ENCODE measurements at places on chromosomes 4 and X. TPM values are rescaled to one million over a fixed set of nuclear protein-coding genes. Genes with fewer than 3 reads are reported as not detected.

The PAGE2B gene
- not detected for total RNA-seq

The OTC gene
- total RNA-seq = not detected

The HDX gene
- 13.1 TPM for total RNA-seq

The TMEM35A gene
- 30.5 TPM for total RNA-seq

The PHEX gene
- total RNA-seq = 1.3 TPM

The RTL3 gene
- not detected for total RNA-seq

The DCAF8L2 gene
- not detected for total RNA-seq

The S100G gene
- not detected for total RNA-seq

The MAGED4 gene
- 22.2 TPM for total RNA-seq

DNA sequence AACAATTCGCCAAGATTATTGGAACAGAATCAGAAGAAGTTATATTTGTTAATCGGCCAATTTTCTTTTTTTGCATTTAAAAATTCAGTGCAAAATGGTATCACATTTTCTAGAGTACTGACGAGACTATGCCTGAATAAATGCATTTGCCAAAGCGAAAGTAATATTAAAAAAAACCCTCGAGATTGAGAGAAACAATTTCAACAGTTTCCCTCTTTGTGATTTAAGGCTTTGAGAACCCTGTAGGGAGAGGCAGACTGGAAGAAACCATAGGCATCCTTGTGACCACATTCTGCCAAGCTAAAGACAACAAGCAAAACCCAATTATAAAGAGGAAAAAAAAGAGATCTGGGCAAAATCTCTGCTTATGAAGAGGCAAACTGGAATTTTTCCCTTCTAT, 218.1 kb upstream of the GK2 start:
- no peak for DNase-seq

GRCh38 chr4:57081651-57082621, 28.2 kb downstream of the IGFBP7 start:
- no peak for DNase-seq

- DNase-seq = no peak
Observed at GRCh38 chr4:30207389-30207788, 512.8 kb upstream of the PCDH7 start.

- no peak for DNase-seq
Observed at GRCh38 chr4:33911959-33912358, 2332.4 kb downstream of the ARAP2 start.

DNA sequence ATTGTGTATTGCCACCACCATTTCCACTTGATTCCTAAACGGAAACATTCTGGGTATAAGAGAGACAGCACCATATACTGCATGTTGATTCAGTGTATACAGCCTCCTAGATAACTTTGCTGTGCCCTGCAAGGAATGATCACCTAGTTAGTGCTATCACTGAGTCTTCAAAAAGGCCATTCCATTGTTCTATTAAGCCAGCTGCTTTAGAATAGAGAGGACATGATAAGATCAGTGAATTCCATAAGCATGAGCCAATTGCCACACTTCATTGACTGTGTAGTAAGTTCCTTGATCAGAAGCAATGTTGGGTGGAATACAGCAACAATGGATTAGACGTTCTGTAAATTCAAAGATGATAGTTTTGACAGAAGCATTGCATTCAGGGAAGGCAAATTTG, 1047.3 kb downstream of the PCDH18 start:
- no peak for DNase-seq

- DNase-seq = no peak
Observed at GRCh38 chrX:19874391-19875049, 12.9 kb downstream of the SH3KBP1 start.

- no peak for DNase-seq
Observed at GRCh38 chrX:69127466-69127865, 37.8 kb downstream of the PJA1 start.

DNA sequence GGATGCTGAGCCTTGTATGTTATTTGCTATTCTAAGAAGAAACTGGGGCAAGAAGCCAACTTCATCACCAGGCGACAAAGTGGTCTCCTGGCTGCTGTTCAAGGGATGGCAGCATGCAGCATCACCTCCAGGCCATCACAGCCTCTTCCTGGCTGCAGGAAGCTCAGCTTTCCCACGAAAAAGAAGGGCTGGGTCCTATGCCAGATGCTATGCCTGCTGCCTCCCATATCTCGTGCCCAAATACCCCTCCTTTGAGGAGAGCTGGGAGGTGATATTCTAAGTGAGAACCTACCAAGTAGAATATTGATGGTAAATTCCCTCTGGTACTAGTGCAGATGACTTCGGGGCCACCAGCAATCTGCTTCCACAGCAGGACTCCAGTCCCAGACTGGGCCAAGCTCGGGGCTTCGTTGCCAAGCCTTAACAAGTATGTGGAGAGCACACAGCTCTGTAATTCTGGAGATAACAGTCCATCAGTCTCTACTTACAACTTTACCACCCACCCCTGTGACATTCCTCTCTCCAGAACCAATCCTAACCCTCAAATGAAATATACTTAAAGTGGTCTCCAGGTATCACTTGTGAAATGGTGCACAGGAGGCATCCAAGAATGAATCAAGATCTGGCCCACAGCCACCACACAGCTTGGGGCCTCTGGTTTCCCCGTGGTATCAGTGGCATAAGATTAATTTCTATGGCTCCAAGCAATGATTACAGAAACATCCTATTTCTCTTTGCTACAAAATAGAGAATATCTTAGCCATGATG, 149.3 kb downstream of the PALLD start:
- DNase-seq = no peak

DNA sequence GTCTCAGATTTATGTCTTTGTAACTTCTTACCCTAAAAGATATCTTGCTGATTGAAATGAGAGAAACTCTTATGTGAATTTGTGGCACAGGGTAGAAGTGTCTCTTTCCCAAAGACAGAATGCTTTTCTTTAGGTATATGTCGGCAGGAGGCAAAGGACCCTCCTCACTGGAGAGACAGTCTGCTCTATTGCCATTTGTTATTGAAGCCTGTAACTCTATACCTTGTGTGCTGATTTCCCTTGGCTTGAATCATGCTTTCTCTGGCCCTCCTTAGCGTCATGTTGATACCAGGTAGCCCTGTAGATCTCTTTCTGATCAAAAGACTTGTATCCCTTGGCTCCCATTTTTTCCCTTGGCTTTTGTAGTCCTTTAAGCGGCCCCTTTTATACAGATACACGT, 284.3 kb downstream of the CXXC4 start:
- no peak for DNase-seq

DNA sequence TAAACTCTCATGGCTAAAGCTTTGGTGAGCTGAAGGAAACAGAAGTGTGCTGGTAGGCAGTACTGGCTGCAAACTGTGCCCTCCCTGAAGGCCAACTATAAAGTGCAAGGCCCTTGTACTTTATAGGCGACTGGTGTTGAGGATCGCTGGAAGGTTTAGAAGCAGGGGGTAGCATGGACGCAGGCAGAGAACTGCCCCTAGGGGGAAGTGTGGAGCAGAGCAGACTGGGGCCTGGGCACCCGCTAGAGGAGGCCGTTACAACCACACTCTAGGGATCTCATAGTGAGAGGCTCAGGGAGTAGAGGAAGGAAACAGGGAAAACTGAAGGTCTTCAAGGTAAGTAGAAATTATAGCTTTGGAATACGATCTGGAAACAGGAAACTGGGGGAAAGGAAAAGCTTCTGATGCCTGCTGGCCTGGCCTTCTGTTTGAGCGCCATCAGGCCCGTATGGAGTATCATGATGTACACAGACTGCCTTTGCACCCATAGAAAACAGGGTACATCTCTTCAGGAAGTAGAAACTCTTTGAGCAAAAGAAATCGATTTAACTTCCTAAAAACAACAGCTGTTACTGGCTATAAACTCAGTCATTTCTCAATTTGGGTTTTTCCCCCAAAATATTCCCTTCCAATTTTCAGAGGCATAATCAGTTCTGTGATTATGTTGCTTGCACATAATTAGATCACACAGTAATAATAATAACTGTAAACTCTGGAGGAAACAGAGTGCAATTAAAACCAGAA, 23.9 kb upstream of the TMSB4X start:
- no peak for DNase-seq

DNA sequence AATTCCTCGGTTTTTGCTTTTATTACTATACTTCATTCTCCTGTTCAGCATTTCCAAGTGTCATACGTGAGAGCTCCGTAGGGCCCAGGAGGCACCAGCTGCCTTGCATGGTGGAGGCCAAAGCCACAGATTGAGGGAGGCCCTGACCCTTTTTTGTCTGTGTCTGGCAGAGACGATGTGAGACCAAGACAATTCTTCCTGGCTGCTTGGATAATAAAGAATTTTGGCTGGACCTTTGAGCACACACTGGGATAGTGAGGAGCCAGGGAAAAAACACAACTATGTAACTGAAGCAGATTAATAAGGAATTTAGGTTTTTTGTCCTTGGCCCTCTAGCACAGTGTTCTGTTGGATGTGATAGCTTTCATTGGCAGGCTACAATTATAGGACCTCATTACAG, 161.0 kb downstream of the CPXCR1 start:
- no peak for DNase-seq

DNA sequence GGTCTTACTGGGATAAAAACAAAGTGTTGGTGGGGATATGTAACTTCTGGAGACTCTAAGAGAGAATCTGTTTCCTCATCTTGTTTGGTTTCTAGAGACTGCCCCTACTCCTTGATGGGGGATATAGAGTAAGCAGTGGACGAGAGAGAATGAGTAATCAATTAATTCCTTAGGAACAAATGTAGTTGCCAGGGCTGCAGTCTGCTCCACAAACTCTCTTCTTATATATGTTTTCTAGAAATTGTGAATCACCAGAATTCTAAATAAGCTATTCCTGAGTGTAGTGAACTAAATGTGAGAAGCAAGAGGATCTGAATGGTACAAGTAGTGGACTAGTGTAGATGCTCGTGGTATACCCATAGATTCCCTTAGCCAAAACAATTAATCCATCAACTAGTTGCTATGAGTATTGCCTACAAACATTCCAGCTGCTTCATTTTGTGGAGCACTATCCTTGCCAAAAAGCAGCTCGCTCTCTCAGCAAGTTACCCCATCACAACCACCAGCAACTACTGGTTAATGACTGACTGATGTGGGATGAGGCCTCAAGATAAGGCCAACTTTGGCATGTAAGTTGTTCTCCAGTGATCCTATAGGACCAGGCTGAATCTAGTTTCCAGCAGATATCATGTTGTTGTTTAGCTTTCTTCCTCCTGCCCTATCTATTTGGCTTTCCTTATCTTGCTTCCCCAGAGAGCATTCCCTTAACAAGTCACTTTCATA, 273.0 kb downstream of the SLC7A11 start:
- no peak for DNase-seq

DNA sequence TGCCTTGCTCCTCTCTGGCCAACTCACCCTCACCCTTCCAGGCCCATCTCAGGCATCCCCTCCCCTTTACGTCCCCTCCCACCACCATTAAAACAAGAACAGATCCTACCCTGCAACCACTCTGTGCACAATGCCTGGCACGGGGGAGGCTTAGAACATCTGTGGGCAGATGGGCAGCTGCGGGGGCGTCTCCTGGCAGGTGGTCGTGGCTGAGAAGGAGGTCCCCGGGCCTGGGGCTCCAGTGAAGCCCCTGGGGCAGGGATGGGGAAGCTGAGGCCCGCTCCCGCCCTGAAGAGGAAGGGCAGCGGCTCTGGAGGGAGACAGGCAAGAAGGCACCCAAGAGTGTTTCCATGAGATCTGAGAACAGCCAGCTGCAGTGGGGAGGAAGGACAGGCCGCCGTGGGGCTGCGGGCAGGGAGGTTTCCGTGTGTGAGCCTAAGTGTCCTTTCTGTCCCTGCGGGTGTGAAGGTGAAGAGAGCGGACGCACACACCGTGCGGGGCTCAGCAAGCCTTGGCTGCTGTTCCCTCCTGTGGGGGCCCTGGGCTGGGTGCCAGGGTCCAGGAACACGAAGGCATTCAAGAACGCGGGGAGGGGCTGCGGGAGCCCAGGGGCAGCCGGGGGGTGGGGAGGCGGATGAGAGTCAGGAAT, 7.8 kb upstream of the TBC1D14 start:
- DNase-seq = no peak

DNA sequence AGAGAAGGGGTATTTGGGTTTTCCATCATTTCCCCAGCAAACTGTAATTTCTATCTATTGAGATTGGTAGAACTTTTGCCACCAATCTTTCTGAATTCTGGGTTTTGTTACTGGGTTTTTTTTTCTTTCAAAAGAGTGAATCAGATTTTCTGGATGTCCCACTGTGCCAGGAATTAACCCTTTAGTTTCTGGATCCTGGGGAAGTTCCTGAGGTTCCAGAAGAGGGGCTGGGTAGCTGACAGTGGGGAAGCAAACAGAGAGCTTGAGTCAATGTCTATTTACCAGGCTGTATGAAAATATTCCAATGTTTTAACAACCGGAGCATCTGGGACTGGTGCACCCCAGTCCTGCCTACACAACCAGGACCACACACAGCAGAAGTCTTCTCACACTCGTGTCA, 25.8 kb upstream of the SOD3 start:
- no peak for DNase-seq

DNA sequence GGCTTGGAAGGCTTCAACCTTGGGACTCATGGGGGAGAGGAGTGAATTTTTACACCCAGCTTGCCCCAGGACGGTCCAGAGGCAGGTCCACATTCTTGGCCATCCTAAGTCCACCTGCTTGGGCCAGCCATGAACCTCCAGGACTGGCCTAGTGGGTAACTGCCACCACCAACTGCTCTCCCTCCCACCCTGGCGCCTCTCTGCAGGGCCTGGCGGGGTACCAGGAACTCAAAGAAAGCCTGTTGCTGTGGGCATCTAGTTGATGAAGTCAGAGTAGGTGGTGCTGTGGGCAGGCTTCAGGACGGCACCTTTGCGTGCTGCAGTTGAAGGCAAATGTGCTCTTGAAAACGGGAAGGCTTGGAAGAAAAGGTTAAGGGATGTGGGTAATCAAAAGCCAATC, 12.0 kb downstream of the BCOR start:
- DNase-seq = no peak

GRCh38 chrX:42837101-42837726, 59.3 kb upstream of the PPP1R2C start:
- DNase-seq = no peak

DNA sequence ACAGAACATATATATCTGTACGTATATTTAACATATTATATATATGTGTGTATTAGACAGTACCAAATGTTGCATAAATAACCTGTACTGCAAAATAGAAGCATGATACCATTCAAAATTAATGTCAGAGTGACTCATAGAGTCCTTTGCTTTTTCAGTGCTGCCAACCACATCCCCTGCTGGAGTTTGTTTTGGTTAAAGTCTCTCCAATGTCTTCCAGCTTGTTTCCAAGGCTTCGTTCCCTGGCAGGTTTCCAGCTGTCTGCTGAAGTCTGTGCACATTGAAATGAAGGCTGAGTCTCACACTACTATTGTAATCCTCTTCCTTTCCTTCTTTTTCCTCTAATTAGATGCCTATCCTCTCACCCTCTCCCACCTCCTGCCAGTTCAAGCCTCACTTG, 14.9 kb downstream of the NRK start:
- DNase-seq = no peak

Data from dorsolateral prefrontal cortex (tissue), 122 donors.